ENCODE measurements at places on chromosomes 16 and 17. TPM values are rescaled to one million over a fixed set of nuclear protein-coding genes. Genes with fewer than 3 reads are reported as not detected.

DNA sequence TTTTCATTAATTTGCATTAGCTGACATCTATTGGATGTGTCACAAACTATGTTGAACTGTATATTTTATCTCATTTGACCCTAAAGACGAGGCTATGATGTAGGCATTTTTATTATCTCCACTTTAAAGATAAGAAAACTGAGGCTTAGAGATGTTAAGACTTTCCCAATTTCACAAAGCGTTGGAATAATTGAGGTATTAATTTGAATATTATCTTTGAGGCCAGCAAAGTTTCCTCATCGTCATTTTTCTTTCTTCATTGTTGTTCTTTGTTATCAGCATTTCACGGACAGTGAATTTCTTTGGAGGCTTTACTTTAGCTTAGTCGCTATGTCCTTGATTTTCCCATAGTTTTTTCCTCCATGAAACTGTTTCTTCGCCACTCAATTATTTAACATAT is 227.5 kb upstream of the MYOCD start:
- DNase-seq, result no peak

DNA sequence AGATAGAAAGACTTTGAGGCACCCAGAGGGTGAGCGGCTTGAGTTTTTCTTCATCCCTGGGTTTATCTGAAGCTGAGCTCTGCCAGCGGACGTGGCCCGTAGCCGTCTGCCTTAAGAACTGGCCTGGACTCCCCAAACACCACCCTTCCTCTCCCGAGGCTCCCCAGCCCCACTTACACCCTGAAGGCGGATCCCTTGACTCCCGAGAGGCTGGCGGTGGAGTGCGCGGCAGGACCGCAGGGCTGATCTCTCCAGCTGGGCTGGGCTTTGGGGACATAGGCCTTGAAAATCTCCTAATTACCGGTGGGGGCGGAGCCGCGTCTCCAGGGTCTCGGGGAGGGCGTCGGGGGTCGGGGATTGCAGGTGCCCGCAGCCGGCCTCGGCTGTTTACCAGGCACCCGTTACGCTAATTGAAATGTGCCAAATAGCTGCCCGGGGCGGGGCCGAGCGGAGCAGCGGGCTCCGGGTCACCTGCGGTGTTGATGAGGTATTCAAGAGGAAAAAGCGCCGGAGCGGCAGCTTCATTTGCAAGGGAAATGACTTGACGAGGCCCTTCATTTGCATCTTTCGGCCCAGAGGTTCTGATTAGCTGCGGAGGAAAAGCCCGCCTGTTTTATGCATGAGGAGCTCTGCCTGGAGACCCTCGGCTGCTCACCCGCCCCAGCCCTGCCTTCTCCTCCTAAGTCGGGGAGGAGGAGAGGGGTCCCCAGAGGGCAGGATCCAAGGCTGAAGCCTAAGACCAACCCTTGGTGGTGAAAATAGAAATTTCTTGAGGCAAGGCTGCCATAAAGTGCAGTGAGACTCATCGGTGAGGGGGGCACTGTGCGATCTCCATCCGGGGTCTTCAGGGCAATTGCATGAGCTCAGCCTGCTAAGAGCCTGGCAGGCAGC is 100.7 kb downstream of the MGAT5B start:
- peak; percentile 89 for DNase-seq

DNA sequence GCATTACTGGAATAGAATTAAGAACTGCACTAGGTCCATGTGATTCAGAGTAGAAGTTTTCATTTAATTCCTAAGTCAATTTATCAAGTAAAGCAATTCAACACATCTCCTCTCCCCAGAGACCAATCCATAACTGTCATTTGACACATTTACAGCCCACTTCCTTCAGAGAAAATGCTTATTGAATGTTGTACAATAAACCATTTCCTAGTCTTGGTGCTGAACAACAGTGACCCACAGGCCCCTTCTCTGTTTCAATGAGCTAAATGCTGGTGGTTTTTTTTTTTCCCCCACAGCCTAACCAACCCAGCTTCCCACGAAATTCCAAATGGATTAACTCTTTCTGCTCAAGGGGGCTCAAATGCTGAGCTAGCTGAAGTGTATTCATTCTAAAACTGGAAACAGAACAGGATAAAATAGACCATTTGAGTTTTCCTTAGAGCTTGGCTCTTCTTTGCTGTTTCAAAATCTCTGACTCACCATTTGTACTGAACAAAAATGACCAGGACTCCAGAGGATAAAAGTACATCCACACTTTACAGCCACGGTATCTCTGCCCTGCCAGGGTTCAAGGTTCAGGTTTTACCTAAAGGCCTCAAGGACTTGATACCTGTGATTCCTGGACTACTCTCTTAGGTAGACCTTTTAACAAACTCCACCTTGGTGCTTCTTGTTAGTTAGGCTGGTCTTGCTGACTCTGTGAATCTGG is 62.3 kb downstream of the TMEM100 start:
- DNase-seq, result peak; percentile 35

GRCh38 chr17:77640252-77640651 is 318.3 kb upstream of the TNRC6C start:
- no peak for DNase-seq

The GP1BA gene
- total RNA-seq, result not detected

The RDM1 gene
- total RNA-seq, result 6.4 TPM

The CCL4L2 gene
- total RNA-seq, result not detected
